Fibroblast of skin of left quadriceps (primary cell): ENCODE measurements at places on chromosomes 5 and 9.

GRCh38 chr5:119368238-119368630, 12.4 kb downstream of the TNFAIP8 start:
- DNase-seq: no peak

DNA sequence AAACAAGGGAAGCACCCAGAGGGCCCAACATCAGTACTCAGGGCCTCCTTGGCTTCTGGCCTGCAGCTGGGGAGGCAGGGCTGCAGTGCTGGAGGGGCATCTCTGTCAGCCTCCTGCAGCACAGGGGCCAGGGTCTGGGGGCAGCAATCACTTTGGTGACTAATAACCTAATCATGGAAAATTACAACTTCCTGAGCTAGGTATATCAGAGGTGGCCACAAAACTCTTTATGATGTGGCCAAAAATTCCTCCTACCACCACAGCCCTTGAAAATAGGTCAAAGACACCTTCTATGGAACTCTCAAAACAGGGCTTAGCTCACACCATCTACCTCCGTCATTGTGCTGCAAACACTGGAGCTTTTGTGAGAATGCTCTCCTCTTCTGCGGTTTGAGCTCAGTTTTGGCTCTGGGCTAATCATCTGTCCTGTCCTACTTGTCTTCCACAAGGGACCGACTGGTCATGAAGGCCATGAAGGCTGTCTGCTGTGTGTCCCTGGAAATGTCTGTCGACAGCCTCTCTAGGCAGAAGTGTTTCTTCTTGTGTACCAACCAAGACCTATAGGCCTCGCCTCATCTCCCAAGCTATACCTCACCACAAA, 28.6 kb downstream of the CSF2 start:
- no peak for DNase-seq

- DNase-seq: peak; percentile 80
Measured at GRCh38 chr5:96336351-96336985, 96.6 kb downstream of the PCSK1 start.

DNA sequence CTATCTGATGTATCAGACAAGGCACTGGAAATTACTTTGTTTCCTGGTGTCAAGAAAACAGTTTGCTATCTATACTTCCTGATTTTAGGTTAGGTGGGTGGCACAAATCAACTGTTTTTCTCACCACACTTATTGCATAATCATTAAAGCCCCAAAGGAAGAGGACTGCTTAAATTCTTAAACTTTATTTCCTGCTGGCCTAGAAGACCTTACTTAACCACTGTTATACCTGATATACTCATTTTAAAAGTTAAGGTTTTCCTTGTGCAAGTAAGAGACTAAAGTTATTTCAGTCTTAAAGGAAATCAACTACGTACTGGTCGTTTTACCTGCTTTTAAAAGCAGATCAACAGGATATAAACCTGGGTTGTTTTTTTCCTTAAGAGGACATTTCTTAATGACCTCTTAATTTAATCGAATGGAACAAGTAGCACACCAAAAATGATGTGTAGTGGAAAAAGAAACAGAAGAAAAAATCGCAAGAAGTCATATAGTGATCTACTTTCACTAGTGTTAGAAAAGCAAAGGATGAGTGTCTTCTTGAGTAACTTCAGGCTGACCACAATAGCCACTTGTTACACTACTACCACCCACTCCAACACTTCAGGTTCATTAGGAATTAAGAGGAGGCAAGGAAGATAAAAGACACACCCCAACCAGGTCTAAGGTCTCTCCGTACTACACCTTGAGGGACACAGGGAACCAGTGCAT, 974 bp downstream of the CLINT1 start:
- DNase-seq: no peak

- no peak for DNase-seq
Measured at GRCh38 chr5:10351199-10351905, 2.1 kb upstream of the MARCHF6 start.

GRCh38 chr9:95373782-95374487, 56.4 kb upstream of the FANCC start:
- no peak for DNase-seq

GRCh38 chr5:148090773-148091250, 27.0 kb downstream of the SPINK5 start:
- no peak for DNase-seq

DNA sequence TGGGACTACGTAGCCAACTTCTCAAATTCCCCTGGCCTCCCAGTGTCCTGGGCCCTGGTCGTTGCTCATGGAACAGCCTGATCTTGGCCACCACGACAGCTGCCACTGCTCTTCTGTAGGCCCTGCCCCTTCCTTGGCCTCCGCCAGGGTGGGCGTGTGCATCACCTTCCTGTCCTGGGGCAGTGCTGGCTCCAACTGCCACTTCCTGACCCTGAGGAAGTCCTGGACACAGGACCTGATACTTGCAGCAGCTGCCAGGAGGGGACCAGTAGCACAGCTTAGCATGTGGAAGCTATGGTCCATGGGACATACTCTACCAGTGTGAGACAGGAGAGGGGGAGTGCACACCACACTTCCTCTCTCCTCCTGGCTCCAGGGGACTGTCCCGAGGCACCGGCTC, 145.2 kb downstream of the TENT4A start:
- no peak for DNase-seq

DNA sequence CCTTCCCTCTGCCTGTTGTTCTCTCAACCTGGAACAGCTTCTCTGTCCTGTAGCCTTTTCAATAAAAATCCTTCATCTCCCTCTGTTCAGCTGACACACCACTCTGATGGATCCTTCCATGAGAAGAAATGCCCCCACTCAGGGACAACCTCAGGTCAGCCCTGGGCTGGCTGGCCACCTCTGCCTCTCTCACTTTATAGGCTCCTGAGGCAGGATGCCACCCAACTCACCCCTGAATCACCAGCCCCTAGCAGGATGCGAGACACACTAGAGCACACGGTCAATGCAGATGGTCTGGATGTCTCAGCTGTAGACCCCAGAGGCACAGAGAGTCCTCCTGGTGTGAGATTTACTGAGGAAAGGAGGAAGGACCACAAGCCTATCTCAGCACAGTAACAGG, 93.8 kb downstream of the GABBR2 start:
- DNase-seq: no peak

DNA sequence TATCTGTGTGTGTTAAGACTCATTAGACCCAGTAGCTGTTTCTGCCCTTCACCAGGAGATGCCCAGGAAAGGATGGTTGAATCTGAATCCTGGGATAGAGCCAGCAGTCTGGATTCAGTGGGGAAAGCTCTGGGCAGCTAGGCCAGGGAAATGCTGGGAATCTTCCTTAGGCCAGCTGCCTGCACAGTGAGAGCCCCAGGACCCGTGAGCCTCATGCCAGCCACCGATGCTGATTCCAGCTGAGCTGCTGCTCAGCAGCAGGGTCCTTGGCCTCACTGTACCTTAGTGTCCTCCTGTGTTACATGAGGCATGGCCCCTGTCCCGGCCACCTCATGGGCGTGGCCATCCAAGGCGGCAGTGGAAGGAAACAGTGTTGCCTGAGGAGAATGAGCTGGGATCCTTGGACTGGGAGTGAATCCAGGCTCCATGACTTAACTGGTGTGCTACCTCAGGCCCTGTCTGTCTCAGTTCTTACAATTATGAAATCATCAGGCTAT, 87.1 kb downstream of the AMBP start:
- no peak for DNase-seq

DNA sequence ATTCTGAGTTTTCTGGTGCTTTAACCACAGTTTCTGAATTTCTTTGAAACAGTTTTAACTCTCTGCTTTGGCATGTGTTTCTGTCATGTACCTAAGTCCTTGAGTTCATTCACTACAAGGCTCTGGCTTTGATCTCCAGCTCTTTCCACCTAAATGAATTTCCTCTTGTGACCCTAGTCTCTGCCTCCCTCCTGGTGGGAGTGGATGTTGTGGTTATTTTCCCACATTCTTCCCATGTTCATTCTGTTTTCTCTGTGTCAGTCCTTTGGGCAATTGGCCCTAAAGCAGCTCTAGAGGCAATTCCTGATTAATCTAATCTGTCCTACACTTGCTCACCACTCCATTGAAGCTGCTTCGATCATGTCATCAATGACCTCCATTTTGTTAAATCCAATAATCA, 28.4 kb upstream of the DPYSL3 start:
- DNase-seq: no peak

DNA sequence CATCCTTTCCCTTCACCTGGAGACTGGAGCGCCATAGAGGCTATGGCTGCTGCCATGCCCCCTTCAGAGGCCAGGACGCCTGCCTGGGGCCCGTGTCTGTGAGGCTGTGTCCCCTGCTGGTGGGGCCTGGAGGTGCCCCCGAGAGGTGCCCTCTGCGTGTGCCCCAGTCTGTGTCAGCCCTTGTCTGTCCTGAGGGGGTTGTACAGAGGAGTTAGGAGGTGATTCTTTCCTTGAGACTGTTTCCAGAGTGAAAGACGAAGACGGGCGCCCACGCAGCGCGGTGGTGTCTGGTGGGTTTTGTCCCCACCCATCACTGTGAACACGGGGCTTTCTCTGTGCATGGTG, 24.6 kb downstream of the TRAF2 start:
- no peak for DNase-seq

- no peak for DNase-seq
Measured at GRCh38 chr9:101184813-101185278, 156.3 kb downstream of the PLPPR1 start.

GRCh38 chr5:16906255-16906654, 29.8 kb downstream of the MYO10 start:
- DNase-seq: no peak

- no peak for DNase-seq
Measured at GRCh38 chr9:87887661-87888480, 5.2 kb downstream of the SPATA31E1 start.

DNA sequence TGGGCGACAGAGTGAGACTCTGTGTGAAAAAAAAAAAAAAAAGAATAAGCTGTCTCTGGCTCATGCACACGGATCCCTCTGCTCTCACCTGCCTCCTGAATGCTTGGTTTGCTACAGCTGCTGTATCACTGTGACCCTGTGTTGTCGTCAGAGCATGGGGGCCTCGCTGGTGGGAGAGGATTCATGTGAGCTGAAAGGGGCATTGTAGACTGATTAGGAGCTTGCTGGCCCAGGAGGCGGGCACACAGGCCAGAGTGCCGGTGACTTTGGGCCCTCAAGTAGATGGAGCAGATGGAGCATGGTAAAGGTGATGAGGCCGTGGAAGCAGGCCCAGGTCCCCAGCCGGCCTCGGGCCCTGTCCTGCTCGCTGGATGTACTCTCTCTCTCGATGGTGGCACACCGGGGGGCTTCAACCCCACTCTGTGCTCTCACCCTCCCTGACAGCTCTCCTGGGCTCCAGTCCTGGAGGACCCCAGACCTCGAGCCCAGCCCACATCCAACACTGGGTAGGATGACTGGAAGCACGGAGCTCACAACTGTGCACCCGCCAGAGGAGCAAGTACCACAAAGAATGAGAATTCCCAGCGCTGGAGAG, 7.1 kb downstream of the FLT4 start:
- no peak for DNase-seq

GRCh38 chr5:131610198-131611063, 24.6 kb downstream of the RAPGEF6 start:
- peak; percentile 81 for DNase-seq

DNA sequence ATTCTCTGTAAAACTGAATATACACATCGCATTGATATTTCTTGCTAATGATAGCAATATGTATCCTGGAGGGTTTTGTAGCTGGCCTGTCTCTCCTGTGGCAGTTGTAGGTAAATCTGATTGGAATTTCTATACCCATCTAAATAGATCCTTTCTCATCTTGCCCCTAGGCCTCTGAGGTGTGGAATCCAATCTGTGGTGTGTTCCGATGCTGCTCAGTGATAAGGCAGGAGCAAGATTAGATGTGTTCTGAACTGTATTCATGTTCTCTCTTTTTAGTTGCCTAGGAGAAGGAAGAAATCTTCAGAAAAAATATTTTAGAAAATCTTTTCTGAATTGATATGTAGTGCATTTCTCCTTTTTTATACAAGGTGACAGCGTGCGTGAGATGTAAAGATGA, 507.5 kb downstream of the NR2F1-AS1 start:
- no peak for DNase-seq

- DNase-seq: no peak
Measured at GRCh38 chr5:87125766-87126165, 141.9 kb upstream of the RASA1 start.

- no peak for DNase-seq
Measured at GRCh38 chr9:2874001-2874750, 30.3 kb upstream of the PUM3 start.

- no peak for DNase-seq
Measured at GRCh38 chr5:68444833-68445232, 229.3 kb downstream of the PIK3R1 start.

GRCh38 chr9:124213396-124213795, 44.4 kb upstream of the NEK6 start:
- no peak for DNase-seq

GRCh38 chr5:4244306-4244705, 648.7 kb downstream of the IRX1 start:
- DNase-seq: no peak

DNA sequence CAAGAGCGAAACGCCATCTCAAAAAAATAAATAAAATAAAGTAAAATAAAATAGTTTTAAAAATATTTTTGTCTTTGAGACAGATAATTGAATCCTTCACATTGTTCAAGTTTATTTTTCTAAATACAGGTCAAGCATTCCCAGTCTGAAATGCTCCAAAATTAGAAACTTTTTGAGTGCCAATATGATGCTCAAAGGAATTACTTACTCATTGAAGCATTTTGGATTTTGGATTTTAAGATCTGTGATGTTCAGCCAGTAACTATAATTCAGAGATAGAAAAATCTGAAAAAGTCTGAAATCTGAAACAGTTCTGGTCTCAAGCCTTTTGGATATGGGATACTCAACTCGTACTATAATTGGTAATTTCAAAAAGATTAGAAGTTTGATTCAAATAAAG, 39.8 kb downstream of the RBM27 start:
- no peak for DNase-seq

- DNase-seq: peak; percentile 15
Measured at GRCh38 chr5:132684491-132684890, 10.7 kb downstream of the IL4 start.

DNA sequence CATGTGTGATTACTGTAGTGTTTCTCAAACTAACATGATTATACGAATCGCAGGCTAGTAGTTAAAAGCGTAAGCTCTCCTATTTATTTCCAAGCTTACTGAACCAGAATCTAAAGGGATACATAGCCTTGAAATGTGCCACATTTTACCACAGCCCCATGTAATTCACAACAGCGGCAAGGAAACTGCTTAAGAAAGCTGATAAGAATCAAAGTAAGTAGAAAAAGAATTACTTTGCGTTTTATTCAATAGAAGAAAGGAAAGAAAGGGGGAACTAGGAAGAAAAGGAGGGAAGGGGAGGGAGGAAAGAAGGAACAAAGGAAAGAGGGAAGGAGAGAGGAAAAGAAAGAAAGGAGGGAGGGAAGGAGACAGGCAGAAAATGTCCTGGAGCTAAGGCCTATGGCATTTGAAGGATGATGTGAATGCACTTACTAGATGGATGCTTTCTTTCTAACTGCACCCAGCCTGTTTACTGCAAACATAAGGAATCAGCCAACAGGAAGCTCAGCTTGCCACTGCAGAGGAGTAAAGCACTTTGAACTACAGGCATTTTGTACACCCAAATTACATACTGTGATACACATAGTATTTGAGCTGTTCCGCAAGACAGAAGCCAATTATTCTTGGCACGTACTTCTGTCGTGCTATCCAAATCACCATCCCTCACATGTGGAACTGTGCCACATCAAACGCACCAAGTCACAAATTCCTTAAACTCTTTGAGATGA, 521.7 kb downstream of the RAB3C start:
- DNase-seq: no peak

GRCh38 chr5:79974886-79975285, 16.2 kb downstream of the MTX3 start:
- DNase-seq: peak; percentile 34

GRCh38 chr5:13519131-13519530, 425.4 kb downstream of the DNAH5 start:
- no peak for DNase-seq

GRCh38 chr5:129958581-129958980, 54.3 kb downstream of the CHSY3 start:
- DNase-seq: no peak
